ENCODE measurements at places on chromosomes 12 and 14. TPM values are rescaled to one million over a fixed set of nuclear protein-coding genes. Genes with fewer than 3 reads are reported as not detected.

Gene HOXC13
- total RNA-seq = not detected

Gene EFS
- total RNA-seq = not detected

Gene KRT78
- not detected for total RNA-seq

Gene TESPA1
- total RNA-seq = not detected

Gene OAS2
- 11.1 TPM for total RNA-seq

Gene CCDC184
- 0.07 TPM for total RNA-seq

Gene DPPA3
- not detected for total RNA-seq

Gene CD4
- 0.07 TPM for total RNA-seq

Gene SCYL2
- 41.9 TPM for total RNA-seq

Gene RDH12
- not detected for total RNA-seq

Gene TCL1B
- total RNA-seq = not detected

Gene CCDC175
- not detected for total RNA-seq

Gene TMEM52B
- not detected for total RNA-seq

Gene DYRK2
- 11.2 TPM for total RNA-seq

Gene GARIN6
- total RNA-seq = not detected

Gene DCN
- total RNA-seq = 1.4 TPM

Gene TMEM30B
- 0.13 TPM for total RNA-seq

Gene HOXC5
- not detected for total RNA-seq

Gene PALS1
- total RNA-seq = 23.9 TPM

Gene SLC39A2
- not detected for total RNA-seq

Gene CABP1
- total RNA-seq = not detected

Gene TMCC3
- total RNA-seq = 19.9 TPM

Gene EML5
- under 0.01 TPM for total RNA-seq

Gene OTOGL
- total RNA-seq = 0.63 TPM

Gene TMEM229B
- 0.07 TPM for total RNA-seq

Gene MYO1H
- total RNA-seq = not detected

Gene KCNC2
- not detected for total RNA-seq

Gene HOXC12
- total RNA-seq = not detected

Gene C14orf180
- not detected for total RNA-seq

Gene DIO2
- 0.13 TPM for total RNA-seq

Gene CLEC1A
- 16.0 TPM for total RNA-seq

Gene TMTC1
- total RNA-seq = 49.9 TPM

Gene DTX1
- total RNA-seq = not detected

Gene MUCL1
- not detected for total RNA-seq
